Subcutaneous preadipocyte (primary cell): ENCODE measurements at places on chromosomes 2 and 18. TPM values are rescaled to one million over a fixed set of nuclear protein-coding genes. Genes with fewer than 3 reads are reported as not detected.

PLB1 gene
- 0.37 and 0.39 TPM in 2 replicates for total RNA-seq

CHST10 gene
- total RNA-seq, result 4.8 and 7.8 TPM in 2 replicates

UGT1A10 gene
- not detected in 2 replicates for total RNA-seq

SERPINB13 gene
- total RNA-seq, result not detected in 2 replicates

ASPRV1 gene
- 0.20 and 0.37 TPM in 2 replicates for total RNA-seq

UGT1A8 gene
- total RNA-seq, result not detected in 2 replicates

UGT1A3 gene
- not detected in 2 replicates for total RNA-seq

PRADC1 gene
- 18.6 and 18.7 TPM in 2 replicates for total RNA-seq

RESP18 gene
- not detected in 2 replicates for total RNA-seq

EN1 gene
- total RNA-seq, result 6.6 and 9.6 TPM in 2 replicates

PID1 gene
- total RNA-seq, result 9.6 and 18.2 TPM in 2 replicates

DYNAP gene
- 0.20 TPM in 1 of 2 replicates, not detected in the other for total RNA-seq

INO80D gene
- total RNA-seq, result 6.6 and 7.6 TPM in 2 replicates

CTAGE1 gene
- total RNA-seq, result not detected in 2 replicates

C18orf32 gene
- 5.7 and 7.0 TPM in 2 replicates for total RNA-seq

CYP26B1 gene
- 2.5 and 6.6 TPM in 2 replicates for total RNA-seq

DTNA gene
- 24.6 and 31.6 TPM in 2 replicates for total RNA-seq

PSMA8 gene
- not detected in 2 replicates for total RNA-seq

SGPP2 gene
- total RNA-seq, result not detected in 2 replicates

ERBB4 gene
- total RNA-seq, result under 0.01 TPM in 1 of 2 replicates, not detected in the other

CDKL4 gene
- 1.2 and 1.5 TPM in 2 replicates for total RNA-seq

PLCL1 gene
- total RNA-seq, result 0.20 and 0.37 TPM in 2 replicates

DCTN1 gene
- total RNA-seq, result 108 and 112 TPM in 2 replicates

RAPGEF4 gene
- total RNA-seq, result under 0.01 TPM in 1 of 2 replicates, not detected in the other

ITPRIPL1 gene
- 1.8 and 2.3 TPM in 2 replicates for total RNA-seq

PTPRN gene
- total RNA-seq, result 0.98 and 1.5 TPM in 2 replicates

MBP gene
- 18.8 and 26.5 TPM in 2 replicates for total RNA-seq

NT5C1B gene
- total RNA-seq, result not detected in 2 replicates

FBLN7 gene
- total RNA-seq, result 1.8 and 2.5 TPM in 2 replicates

LINC00305 gene
- total RNA-seq, result not detected in 2 replicates

VWA3B gene
- not detected in 2 replicates for total RNA-seq

ADAM23 gene
- total RNA-seq, result 3.1 and 3.7 TPM in 2 replicates
